ENCODE measurements at places on chromosomes 6 and 20. TPM values are rescaled to one million over a fixed set of nuclear protein-coding genes. Genes with fewer than 3 reads are reported as not detected.

RIPPLY2 gene
- not detected for total RNA-seq

ERVFRD-1 gene
- 0.25 TPM for total RNA-seq

XKR7 gene
- total RNA-seq, result not detected

DNA sequence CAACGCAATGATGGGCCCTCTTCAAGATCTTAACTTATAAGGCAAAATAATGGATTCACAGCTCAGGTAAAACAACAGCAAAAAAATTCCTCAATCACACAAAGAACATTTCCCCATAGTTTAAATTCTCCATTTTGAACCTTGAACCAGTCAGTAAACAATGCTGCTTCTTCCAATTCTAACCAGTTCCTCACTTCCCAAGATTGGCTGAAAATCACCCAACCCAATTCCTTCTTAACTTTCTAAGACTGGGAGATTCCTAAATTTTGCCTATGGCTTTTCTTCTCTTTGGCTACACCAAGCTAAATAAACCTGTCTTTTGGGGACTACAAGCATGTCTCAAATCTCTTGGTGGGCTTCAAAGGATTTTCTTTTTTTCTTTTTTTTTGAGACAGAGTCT lies 3.1 kb upstream of the ZNF451 start:
- H3K27me3 ChIP-seq, result no peaks in the 10 kb centered on the region
- no peak overlapping the region for H3K4me3 ChIP-seq
- peaks cover 13% of the 10 kb centered on the region for H3K4me1 ChIP-seq
- no peaks in the 10 kb centered on the region for H3K36me3 ChIP-seq

DNA sequence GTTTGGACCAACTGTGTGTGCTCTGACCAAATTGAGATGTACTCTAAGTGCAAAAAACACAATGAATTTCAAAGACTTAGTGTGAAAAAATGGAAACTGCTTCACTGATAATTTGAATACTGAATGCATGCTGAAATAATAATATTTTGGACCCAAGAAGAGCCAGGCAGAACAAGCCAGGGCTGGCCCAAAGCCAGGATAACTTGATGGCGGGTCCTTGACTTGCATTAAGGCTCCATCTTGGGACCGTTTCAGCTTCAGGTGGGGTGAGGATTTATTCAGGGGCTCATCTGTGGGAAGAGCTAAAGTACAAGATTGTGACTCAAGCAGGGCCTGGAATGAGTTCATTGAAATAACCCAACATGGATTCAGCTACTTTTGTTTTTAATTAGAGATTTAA lies 921.9 kb downstream of the QKI start:
- H3K4me1 ChIP-seq, result no peaks in the 10 kb centered on the region
- H3K27me3 ChIP-seq, result no peaks in the 10 kb centered on the region
- DNase-seq, result no peak
- no peak overlapping the region for H3K27ac ChIP-seq
- no peak overlapping the region for H3K4me3 ChIP-seq

GRCh38 chr6:51152594-51152993 lies 333.9 kb downstream of the TFAP2B start:
- no peak for DNase-seq
- H3K27ac ChIP-seq, result no peak overlapping the region
- H3K36me3 ChIP-seq, result no peaks in the 10 kb centered on the region
- no peaks in the 10 kb centered on the region for H3K27me3 ChIP-seq
- H3K4me3 ChIP-seq, result no peak overlapping the region
- H3K4me1 ChIP-seq, result no peaks in the 10 kb centered on the region

DNA sequence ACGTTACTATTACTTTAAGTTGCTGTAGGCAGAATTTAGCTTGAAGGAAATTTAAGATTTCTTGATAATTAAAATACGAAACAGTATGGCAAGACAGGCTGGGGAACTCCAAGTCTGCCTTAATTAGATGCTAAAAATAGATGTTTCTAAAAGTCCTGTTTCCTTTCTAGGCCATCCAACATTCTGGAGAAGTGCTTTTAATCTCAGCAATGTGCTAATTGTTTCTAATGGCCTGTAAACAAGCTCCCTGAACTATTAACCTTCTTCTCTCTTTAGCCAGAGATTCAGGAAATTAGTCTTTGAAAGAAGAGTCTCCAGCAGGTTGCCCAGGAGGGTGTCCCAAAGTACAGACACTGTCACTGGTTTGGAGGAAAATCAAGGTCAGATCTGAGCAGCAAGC lies 677.3 kb upstream of the AGPAT4 start:
- DNase-seq, result no peak
- H3K4me1 ChIP-seq, result no peaks in the 10 kb centered on the region
- H3K4me3 ChIP-seq, result no peak overlapping the region
- H3K27me3 ChIP-seq, result no peaks in the 10 kb centered on the region

DNA sequence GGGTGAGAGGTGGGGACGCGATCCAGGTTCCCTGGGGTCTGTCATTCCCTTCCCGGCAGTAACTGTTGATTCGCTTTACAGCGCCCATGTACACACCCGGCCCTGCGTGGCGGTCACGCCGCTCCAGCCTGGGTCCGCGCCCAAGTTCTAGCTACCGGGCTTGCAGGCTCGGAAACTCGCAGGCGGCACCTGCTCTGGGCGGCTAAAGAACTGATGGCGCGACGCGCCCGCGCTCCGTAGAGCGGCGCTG lies 1.4 kb upstream of the POU3F2 start:
- peaks cover 30% of the 10 kb centered on the region for H3K27me3 ChIP-seq
- no peak for DNase-seq
- no peaks in the 10 kb centered on the region for H3K36me3 ChIP-seq
- H3K4me3 ChIP-seq, result peak overlapping the region; percentile 64

DNA sequence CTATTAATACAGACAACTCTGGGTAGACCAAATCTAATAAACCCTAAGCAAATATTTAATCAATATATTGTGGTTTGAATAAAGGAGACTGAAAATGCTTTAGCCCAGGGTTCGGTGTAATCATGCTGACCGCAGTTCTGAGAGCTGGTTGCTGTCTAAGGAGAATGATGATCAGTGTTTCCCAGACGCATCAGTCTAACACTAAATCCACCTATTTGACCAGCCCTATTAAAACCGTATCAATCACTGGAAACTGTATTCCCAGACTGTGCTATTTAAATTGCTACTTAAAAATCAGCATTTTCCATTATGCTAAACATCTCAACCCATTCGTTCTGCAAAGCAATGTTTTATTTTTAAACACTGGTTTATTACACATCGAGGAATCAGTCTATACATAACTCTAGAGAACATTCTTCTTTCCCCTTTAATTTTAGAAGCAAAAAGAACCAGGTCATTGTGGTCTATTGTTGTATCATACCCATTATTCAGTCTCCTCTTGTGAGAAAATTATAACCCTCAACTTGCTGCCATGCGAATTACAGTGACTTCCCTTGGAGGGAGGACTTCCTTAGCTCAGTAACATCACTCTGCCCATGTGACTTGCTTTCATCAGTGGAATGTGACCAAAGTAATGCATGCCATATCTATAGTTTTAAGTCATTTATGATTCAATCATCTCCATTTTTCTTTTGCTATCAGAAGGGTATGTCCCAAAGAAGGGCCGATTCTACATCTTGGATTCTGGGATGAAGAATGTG lies 515.2 kb upstream of the JAG1 start:
- no peaks in the 10 kb centered on the region for H3K36me3 ChIP-seq
- H3K4me1 ChIP-seq, result no peaks in the 10 kb centered on the region
- no peaks in the 10 kb centered on the region for H3K27me3 ChIP-seq
- H3K4me3 ChIP-seq, result no peak overlapping the region
- H3K27ac ChIP-seq, result no peak overlapping the region

DNA sequence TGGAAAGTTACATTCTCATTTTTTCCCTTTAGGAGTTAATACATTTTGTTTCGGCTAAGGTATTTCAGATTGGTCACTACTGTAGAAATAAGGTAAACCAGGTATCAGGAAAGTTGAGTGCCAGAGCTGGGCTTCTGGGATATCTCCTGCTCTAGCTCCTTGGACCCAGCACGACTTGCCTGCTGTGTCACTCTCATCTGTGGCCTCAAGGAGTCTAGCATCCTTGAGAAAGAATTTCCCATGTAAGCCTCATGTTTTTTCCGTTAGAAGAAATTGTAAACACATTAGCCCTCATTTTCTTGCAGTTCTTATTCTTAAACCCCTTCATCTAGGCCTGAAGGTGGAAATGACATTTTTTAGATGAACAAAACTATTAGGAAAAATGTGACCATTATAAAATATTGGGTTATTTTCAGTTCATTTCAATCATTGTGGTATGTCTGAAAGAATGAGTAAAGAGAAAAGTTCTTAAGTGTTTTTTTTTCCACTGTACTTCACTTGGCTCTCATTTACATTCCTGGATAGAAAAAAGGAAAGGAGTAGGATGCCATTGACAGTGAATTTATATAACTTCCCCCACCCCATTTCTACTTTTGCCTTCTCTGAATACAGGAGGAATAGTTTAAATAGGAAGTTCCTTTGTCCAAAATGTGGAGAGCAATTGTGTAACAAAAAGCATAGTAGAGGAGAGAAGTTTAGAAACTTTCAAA lies 46.7 kb downstream of the CD2AP start:
- peaks cover 9% of the 10 kb centered on the region for H3K36me3 ChIP-seq
- H3K27me3 ChIP-seq, result no peaks in the 10 kb centered on the region
- H3K4me3 ChIP-seq, result no peak overlapping the region
- DNase-seq, result no peak
- H3K4me1 ChIP-seq, result peaks cover 7% of the 10 kb centered on the region
- H3K27ac ChIP-seq, result no peak overlapping the region

GRCh38 chr6:38113825-38114576 lies 294.5 kb downstream of the ZFAND3 start:
- peaks cover 41% of the 10 kb centered on the region for H3K4me1 ChIP-seq
- no peaks in the 10 kb centered on the region for H3K27me3 ChIP-seq
- no peak for DNase-seq
- H3K4me3 ChIP-seq, result no peak overlapping the region

GRCh38 chr6:82006027-82006738 lies 241.4 kb downstream of the IBTK start:
- H3K27ac ChIP-seq, result no peak overlapping the region
- H3K4me3 ChIP-seq, result no peak overlapping the region
- no peaks in the 10 kb centered on the region for H3K4me1 ChIP-seq
- H3K27me3 ChIP-seq, result no peaks in the 10 kb centered on the region
- H3K36me3 ChIP-seq, result no peaks in the 10 kb centered on the region

All from vagina (tissue), 2 donors.